ENCODE measurements at places on chromosomes 11 and 22.

DNA sequence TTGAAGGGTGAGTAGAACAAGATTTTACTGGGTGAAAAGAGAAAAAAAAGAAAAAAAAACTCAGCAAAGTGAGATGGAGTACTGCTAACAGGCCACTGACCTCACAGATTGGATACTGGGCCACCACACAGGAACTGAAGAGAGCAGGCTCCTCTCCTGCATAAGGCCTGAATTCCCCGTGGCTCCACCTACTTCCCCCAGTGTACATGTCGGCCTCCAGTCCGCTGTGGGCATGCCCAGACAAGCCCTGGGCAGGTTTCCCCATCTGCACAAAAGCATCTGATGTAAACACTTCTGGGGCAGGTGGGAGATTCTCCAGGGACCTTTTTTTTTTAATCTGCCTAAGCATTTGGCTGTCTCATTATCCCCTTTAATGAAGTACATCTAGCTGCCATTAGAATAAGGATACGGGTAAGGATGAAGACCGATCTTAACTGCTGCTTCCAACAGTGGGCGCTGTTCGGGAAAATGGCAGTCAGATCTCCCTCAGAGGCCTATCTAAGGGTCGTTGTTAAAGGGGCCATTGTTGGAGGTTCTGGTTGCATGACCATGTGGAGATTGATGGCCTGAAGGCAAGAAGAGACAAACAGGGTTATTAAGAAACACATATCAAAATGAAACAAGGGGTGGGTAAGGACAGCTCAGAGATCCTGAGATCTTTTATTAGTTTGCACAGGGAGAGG, 48.5 kb downstream of the MS4A13 start:
- DNase-seq = no peak

- DNase-seq = peak; percentile 65
Observed at GRCh38 chr22:44625981-44626687, 75.9 kb upstream of the PRR5 start.

DNA sequence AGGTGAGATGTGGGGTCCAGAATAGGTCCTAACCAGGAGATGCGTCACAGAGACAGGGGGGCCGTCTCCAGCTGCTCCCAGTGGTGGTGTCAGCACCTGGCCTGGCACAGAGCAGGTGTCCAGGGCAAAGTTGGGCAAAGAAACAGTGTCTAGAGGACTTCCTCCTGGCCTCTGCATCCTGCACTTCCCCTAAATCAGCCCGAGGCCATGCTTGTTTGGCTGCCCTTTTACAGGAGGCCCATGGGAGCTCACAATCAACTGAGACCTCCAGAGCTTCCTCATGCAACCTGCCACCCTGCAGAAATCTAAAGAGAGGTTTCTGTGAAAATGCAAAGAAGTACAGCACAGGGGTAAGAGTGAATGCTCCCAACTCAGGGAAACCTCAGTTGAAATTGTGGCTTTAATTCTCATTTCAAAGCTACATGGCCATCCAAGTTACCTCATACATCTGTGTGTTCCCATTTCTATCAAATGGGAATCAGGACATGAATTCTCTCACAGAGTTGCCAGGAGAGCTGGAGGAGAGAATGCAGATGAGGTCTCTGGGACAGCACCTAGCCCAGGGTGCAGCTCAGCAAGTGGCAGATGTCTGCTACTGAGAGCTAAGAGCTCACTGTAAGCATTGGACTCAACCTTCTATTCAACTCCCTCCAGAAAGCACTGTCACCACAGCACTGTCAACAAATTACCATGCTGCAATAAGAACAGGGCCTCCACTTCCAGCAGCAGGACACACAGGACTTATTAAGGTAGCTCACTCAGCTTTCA, 32.6 kb downstream of the TCIRG1 start:
- no peak for DNase-seq

- no peak for DNase-seq
Observed at GRCh38 chr11:57605028-57605420, 7.5 kb downstream of the SERPING1 start.

DNA sequence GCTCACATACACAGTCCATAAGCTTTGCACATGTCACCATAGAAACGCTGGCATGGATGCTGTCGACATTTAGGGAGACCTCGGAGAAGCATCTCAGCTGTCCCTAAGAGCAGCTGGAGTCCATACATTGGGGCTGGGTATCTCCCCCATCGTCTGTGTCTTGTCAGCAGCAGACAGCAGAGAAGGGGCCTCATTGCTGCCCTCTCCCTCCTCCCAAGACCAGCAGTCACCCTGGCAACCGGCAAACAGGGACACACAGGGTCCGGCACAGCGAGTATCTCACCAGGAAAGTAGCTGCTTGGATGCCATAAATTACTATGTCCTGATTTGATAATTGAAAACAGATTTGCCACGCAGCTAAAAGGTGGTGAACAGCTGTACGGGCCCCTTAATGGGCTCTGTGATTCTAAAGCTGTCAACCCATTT, 84.4 kb downstream of the CD44 start:
- DNase-seq = no peak

DNA sequence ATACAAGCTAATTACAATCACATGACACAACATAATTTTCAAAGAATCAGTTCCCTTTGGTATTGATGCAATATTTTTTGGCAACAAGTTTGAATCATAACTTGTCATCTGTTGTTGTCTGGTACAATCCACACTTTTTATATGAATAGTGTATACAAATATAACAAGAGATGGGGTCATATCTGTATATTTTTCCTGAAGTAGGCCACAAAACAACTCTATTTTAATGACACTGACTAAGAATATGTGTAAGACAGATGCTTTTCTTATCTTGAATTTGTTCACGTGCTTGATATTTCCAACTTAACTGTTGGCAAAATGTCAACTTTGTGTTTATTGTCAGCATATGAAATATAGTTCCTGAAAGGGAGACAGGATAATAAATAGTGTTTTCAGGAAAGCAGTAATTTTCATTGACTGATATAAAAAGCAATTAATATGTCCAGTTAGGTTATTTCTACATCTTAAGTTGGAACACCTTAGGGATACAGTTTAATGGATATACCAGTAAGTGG, 27.9 kb downstream of the NOX4 start:
- no peak for DNase-seq

DNA sequence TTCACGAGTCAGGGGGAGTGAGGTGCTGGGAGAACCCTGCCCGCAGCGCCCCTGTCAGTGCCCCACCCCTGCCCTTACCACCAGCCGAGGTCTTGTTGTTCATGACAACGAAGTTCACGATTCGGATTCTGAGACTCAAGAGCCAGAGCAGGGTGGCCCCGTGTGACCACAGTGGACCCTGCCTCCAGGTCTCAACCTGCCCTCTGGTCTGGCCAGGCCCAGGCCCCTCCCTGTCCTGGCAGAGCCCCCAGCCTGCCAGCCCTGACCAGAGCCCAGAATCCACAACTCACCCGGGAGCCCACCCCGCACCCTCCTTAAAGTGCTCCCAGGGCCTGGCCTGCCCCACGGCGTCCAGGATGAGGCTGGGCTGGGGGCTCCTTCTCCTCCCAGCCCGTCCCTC, 9.9 kb downstream of the ANO9 start:
- no peak for DNase-seq

GRCh38 chr11:126930091-126930841, 70.3 kb downstream of the KIRREL3 start:
- no peak for DNase-seq

- no peak for DNase-seq
Observed at GRCh38 chr11:63944987-63945386, 6.2 kb downstream of the NAA40 start.

GRCh38 chr11:92473736-92474135, 249.1 kb downstream of the FAT3 start:
- DNase-seq = no peak

DNA sequence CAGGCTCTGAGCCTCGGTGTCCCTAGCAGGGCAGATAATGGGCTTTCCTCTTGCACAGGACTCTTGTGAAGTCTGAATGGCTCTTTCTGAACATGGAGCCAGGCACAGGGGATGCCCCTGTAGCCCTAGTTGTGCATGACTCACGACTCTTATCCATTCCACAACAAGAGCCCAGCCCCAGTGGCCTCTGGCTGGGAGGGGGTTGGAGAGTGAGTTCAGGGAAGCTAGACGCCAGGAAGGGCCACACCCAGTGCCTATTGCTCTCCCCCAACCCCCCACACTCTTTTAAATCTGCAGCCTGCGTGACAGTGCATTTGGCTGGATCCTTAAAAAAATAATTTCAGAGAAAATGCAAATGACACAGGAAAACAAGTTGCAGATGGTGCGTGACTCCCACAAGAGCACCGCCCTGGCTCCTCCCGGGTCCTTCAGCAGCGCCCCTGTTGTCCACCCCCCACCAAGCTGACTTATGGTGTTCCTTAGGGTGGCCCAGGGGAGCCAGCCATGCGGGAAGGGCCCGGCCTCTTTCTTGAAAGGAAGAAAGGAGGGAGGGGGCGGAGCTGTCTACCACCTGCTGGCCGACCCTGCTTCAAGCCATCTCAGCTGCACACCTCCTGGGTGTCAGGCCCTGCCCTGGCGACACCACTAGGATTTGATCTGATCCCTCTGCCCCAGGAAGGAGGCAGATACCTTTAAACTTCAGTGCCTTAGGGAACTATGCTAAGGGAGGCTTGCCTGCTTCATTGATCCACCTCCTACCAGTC, 74.7 kb downstream of the MN1 start:
- DNase-seq = no peak

- DNase-seq = no peak
Observed at GRCh38 chr11:70501051-70501901, 102.9 kb downstream of the CTTN start.

DNA sequence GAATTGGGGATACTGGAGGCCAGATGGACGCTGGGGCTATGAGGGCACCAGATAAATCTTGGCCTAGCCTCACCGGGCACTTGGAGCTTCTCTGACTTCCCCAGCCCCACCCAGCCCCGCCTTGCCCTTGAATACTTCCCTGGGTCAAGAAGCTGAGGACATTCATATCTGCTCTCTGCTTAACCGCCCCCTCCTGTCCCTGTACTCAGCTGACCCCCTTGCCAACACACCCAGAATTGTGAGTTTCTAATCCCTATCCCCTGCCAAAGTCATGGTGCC, 22.0 kb downstream of the FADS3 start:
- DNase-seq = no peak

DNA sequence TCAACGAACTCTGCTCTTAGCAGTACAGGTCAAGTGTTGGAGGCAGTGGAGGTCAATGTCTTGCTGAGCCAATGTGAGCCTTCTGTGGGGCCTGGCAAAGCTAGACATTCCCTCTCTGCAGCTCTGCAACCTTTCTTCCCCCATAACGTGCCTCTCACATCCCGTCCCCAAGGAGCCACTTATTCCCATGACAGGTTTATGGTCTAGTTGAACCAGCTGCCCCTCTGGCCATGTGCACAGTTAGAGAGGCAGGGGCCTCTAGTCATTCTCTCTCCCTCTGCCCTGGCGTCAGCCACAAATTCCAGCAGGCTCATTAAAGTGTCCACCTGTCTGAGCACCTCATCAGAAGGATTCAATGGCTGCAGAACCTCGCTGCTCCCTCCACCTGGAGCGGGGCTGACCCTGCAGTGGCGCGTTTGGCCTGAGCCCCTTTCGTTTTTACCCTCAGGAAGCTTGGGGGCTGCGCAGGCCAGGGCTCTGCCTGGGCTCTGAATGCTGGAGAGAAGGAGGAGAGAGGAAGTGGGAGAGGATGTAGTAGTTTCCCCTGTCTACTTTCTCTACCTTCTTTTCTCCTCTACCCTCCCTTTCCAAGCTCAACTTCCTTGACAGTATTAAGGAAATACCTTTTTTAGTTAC, 302.1 kb upstream of the B3GAT1 start:
- DNase-seq = no peak

DNA sequence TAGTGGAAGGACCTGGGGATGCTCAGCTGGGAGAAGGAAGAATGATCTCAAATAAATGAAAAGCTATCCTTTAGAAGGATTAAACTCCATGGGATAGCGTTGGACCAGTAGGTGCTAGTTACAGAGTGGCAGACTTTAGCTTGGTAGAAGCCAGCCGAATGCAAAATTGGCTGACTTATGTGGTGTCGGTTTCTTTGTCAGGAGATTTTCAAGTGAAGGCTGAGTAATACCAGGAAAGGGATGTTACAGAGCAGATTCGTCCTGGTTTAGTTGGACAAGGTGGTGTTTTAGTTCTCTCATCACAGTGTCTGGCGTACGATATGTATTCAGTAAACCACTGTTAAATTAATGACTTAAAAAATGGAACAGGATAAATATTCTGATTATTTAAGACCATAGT, 26.0 kb downstream of the FDX1 start:
- no peak for DNase-seq

- no peak for DNase-seq
Observed at GRCh38 chr22:34354071-34354817, 434.0 kb upstream of the LARGE1 start.

- DNase-seq = no peak
Observed at GRCh38 chr22:19109198-19110063, 12.8 kb downstream of the DGCR2 start.

DNA sequence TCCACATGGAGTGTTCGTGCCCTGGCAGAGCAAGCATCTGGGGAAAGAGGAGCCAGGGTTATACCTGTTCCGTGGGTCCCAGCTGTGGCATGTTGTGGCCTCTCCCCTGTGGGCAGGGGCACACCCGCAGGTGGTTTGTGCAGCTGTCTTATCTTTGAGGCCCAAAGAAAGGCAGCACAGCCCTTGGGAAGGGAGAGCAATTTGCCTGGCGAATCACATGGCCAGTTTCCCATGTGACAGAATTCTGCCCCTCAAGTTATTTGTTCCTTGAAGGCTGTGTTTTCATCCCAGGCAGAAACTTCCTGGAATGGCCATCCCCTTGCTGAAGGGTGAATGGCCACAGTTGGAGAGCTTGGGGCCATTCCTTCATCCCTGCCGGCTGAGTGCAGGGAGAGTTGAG, 16.4 kb upstream of the COX8A start:
- DNase-seq = no peak

DNA sequence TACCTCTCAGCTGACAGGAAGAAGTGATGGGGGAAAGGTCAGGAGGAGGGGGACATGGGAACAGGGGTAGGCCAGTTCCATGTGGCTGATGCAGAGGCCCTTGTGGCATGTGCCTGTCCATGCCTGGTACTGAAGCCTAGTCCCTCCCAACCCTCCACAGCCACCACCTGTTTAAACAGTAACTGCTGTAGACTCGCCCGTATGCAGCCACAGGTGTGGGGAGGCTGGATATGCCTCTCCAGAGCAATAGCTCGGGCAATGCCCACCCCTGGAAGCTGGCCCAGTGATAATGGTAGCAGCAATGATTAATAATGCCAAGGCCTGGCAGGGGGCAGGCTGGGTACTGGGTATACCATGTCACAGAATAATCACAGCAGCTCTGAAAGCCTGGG, 2.3 kb downstream of the SMTN start:
- DNase-seq = no peak

DNA sequence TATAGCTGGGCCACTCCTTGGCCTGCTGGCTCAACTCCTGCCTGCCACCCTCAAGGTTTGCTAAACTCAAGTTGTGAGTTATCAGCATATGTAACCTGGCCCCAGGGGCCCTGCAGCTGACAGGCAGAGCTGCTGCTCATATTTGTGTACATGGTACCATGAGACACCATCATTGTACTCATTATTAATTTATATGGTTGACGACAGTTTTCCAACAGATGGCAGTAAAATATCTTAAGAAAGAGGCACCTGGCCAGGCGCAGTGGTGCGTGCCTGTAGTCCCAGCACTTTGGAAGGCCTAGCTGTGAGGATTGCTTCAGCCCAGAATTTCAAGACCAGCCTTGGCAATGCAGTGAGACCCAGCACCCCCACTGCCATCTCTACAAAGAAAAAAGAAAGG, 11.4 kb upstream of the DENND5A start:
- DNase-seq = no peak

GRCh38 chr22:43851979-43852307, 10.4 kb downstream of the SULT4A1 start:
- no peak for DNase-seq

GRCh38 chr11:7844986-7845385, 48.2 kb upstream of the OR5P2 start:
- DNase-seq = no peak

- DNase-seq = no peak
Observed at GRCh38 chr11:61914471-61915171, 2.7 kb downstream of the RAB3IL1 start.
